ENCODE measurements at places on chromosomes 11 and 22.

- no peak for DNase-seq
- H3K27me3 ChIP-seq, result no peaks in the 10 kb centered on the region
- H3K4me3 ChIP-seq, result no peak overlapping the region
Measured at GRCh38 chr11:130031945-130032344, 29.3 kb upstream of the PRDM10 start.

DNA sequence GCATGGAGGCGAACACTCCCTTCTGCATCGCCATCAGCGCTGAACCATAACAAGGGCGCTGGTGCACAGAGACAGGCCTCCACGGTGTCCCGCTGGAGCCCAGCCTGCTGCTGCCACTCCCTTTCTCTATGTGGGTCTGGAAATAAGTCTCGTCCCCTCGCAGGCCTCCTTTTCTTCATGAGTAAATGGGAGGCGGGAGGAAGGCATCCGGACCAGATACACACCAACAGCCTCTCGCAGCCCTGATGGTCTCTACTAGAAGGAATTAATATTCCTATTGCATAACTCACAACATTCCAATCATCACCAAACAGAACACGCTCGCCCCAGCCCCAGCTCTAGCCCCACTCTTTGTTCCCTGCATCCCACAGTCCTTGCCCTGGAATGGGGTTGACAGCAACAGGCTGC is 14.9 kb downstream of the RASD2 start:
- H3K4me3 ChIP-seq, result no peak overlapping the region
- peaks cover under 1% of the 10 kb centered on the region for H3K27me3 ChIP-seq
- no peak overlapping the region for H3K27ac ChIP-seq
- H3K36me3 ChIP-seq, result no peaks in the 10 kb centered on the region
- H3K4me1 ChIP-seq, result peaks cover 11% of the 10 kb centered on the region
- DNase-seq, result no peak

GRCh38 chr22:30113494-30113893 is 33.2 kb downstream of the HORMAD2 start:
- H3K4me1 ChIP-seq, result no peaks in the 10 kb centered on the region
- H3K27ac ChIP-seq, result no peak overlapping the region
- no peaks in the 10 kb centered on the region for H3K27me3 ChIP-seq

DNA sequence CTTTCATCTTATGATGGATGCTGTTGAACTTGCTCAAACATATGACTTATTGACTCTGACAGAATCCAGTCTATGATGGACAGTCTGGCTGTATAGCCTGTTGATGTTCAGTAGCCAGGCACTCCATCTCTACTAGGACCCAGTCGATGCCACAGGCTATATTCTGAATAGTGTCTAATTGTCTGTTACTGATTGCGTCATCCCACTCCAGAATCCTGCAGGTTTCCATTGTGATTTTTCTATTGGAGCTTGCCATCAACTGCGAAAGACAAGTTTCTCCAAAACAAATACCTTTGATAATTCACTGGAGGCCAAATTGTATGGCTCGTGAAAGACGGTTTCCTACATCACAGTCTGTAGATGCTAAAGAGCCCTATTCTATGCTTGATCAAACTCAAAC is 481.7 kb upstream of the CHORDC1 start:
- no peak overlapping the region for H3K4me3 ChIP-seq
- H3K36me3 ChIP-seq, result no peaks in the 10 kb centered on the region
- DNase-seq, result no peak

DNA sequence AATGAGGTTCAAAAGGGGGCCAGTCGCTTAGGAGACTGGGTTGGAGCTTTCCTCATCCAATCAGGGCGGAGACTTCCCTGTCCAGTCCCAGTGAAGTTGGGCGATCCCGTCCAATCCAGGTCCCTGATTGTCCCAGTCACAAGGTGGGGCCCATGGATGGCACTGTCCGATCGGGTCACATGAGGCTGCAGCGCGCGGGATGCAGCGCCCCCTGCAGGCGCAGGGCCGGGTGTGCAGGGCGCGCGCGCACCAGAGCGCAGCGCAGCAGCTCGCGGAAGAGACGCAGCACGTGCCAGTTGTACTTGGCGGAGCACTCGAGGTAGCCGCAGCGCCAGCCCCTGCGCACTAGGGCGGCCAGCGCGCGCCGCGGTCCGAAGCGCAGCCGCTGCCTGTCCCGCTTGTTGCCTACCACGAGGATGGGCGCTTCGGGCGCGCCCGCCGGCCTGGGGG is 2.3 kb downstream of the RASL10A start:
- H3K36me3 ChIP-seq, result no peaks in the 10 kb centered on the region
- peak; percentile 36 for DNase-seq
- H3K4me3 ChIP-seq, result no peak overlapping the region
- H3K27me3 ChIP-seq, result peaks cover 18% of the 10 kb centered on the region
- H3K27ac ChIP-seq, result no peak overlapping the region

DNA sequence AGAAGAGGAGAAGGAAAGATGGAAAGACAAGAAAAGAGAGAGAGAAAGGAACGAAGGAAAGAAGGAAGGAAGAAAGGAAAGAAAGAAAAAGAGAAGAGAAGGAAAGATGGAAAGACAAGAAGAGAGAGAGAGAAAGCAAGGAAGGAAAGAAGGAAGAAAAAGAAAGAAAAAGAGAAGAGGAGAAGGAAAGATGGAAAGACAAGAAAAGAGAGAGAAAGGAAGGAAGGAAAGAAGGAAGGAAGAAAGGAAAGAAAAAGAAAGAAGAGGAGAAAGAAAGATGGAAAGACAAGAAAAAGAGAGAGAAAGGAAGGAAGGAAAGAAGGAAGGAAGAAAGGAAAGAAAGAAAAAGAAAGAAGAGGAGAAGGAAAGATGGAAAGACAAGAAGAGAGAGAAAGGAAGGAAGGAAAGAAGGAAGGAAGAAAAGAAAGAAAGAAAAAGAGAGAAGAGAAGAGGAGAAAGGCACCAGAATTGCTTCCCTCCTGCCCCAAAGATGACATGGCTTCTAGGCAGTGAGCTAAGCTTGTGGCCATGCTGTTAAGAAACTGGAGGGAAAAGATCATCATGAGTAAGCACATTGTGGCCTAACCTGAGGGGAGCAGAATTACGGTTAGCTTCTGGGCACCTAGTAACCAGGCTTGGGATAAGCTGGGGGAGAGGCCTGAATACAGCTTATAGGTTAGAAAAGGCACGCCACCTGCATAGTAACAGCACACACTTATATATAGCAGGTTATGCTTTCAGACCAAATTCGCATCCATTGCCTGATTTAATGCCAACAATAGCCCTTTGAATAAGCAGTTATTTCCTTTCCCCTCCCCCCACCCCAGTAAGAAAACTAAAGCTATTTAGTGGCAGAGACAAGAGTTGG is 2.3 kb upstream of the ST3GAL4 start:
- peaks cover 21% of the 10 kb centered on the region for H3K4me1 ChIP-seq
- DNase-seq, result no peak
- peak overlapping the region; percentile 3 for H3K27ac ChIP-seq
- H3K27me3 ChIP-seq, result no peaks in the 10 kb centered on the region

DNA sequence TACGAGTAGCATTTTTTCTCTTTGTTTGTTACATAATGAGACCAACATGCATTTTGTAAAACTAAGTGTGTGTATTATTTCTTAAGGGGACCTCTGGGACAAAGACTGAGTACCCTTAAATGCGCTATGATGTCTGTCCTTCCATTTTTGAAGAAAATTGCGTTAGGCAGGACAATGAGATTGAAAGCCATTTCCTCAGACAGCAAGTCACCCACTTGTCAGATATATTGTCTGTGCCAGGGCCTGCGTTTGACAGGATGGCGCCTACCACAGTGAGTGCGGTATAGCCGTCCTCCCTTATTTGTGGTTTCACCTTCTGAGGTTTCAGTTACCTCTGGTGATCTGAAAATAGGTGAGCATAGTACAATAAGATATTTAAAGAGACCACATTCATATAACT is 2.2 kb downstream of the AP2A2 start:
- H3K27ac ChIP-seq, result no peak overlapping the region
- DNase-seq, result peak; percentile 61
- no peaks in the 10 kb centered on the region for H3K27me3 ChIP-seq
- H3K4me1 ChIP-seq, result peaks cover 55% of the 10 kb centered on the region
- no peaks in the 10 kb centered on the region for H3K36me3 ChIP-seq
- no peak overlapping the region for H3K4me3 ChIP-seq

GRCh38 chr11:127943763-127944162 is 643.6 kb downstream of the ETS1 start:
- H3K27ac ChIP-seq, result no peak overlapping the region
- H3K36me3 ChIP-seq, result no peaks in the 10 kb centered on the region
- H3K4me3 ChIP-seq, result no peak overlapping the region
- DNase-seq, result no peak

GRCh38 chr11:18705651-18706281 is 7.2 kb downstream of the TMEM86A start:
- H3K27me3 ChIP-seq, result no peaks in the 10 kb centered on the region
- H3K4me1 ChIP-seq, result peaks cover 10% of the 10 kb centered on the region
- no peaks in the 10 kb centered on the region for H3K36me3 ChIP-seq
- peak overlapping the region; percentile 50 for H3K4me3 ChIP-seq

DNA sequence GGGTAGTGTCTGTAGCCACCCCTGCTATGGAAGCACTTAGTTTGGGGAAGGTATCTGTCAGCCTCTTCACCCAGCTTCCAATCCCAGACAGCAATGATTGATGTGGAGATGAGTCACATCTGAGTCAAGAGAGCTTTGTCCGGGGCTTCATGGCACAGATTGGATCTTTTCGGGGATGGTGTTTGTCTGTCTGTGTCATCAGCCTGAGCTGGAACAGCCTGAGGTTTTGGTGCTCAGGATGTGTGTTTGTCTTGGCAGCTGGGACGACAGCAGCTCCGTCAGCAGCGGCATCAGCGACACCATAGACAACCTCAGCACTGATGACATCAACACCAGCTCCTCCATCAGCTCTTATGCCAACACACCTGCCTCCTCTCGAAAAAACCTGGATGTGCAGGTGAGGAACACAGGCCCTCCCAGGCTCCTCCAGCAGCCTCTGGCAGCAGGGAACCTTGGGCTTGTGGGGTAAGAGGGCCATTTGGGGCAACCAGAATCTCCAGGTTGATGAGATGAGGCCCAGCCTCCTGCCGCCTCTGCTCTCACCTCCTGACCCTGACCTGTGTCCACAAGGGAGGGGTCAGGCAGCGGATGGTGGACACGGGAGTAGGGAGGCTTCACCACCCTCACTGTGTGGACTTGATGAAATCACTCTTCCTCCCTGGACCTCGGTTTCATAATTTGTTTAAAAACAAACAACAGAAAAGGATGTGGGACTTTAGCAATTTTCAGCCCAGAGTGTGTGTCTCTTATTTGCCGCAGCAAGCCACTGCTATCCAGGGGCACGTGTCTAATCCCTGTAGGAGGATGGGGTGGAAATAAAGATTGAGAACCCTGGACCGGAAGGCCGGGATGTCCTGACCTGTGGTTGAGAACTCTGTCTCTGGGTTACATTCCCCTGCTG is 124.3 kb downstream of the DBX1 start:
- DNase-seq, result no peak
- no peaks in the 10 kb centered on the region for H3K4me1 ChIP-seq
- H3K4me3 ChIP-seq, result no peak overlapping the region
- no peaks in the 10 kb centered on the region for H3K27me3 ChIP-seq

- no peaks in the 10 kb centered on the region for H3K4me1 ChIP-seq
- H3K27me3 ChIP-seq, result no peaks in the 10 kb centered on the region
- no peak for DNase-seq
- H3K27ac ChIP-seq, result no peak overlapping the region
- no peak overlapping the region for H3K4me3 ChIP-seq
- H3K36me3 ChIP-seq, result no peaks in the 10 kb centered on the region
Measured at GRCh38 chr11:76885390-76886097, 24.8 kb downstream of the ACER3 start.

DNA sequence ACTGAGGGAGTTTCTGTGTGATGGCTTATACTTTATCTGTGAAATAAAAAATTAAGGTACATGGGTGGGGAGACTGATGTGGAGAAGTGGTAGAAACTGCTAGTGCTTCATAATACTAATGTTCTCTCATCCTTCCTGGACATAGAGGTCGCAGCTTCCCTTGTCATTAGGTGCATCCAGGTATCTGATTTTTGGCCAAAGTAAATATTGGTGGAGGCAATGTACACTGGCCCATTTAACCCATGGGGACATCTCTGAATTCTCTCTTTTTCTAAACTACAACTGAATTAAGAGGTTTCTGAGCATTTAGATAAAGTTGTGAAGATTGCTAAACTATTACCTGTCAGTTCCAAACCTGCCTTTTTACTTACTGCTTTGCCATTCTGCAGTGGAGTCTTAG is 140.9 kb upstream of the CHORDC1 start:
- H3K4me3 ChIP-seq, result no peak overlapping the region
- no peak overlapping the region for H3K27ac ChIP-seq
- H3K4me1 ChIP-seq, result no peaks in the 10 kb centered on the region
- no peak for DNase-seq

- H3K27me3 ChIP-seq, result no peaks in the 10 kb centered on the region
- H3K4me1 ChIP-seq, result no peaks in the 10 kb centered on the region
- H3K4me3 ChIP-seq, result no peak overlapping the region
- H3K36me3 ChIP-seq, result no peaks in the 10 kb centered on the region
- H3K27ac ChIP-seq, result no peak overlapping the region
Measured at GRCh38 chr11:32466279-32466915, 31.1 kb upstream of the WT1 start.

DNA sequence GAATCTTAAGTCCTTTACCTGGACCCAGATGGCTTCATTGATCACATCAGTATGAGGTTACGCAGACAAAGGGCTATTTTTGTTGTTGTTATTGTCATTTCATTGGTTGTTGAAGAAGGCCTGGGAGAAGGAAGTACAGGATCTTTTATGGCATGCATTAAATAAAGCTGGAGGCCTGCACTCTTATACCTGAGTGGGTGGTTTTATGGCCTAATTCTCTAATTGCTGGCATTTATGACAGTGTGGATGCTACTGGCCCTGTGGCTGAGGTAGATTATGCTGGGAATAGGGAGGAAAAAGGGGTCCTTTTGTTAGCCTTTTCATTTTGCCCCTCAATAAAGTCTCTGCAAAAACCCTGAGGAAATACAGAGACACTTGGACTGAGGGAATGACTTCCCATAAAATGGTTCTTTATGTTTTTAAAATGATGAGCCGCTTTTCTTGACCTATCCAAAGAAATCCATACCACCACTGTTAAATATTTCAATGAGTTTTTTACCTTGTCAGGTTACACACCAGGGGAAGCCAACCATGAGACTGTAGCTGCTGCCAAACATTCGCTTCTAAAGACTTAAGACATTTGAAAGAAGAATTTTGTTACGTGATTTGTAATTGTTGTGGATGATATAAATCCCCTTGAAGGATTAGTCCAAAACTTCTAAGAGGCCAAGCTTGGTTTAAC is 6.8 kb downstream of the KMT2A start:
- H3K27me3 ChIP-seq, result no peaks in the 10 kb centered on the region
- no peak for DNase-seq
- peaks cover 81% of the 10 kb centered on the region for H3K4me1 ChIP-seq
- no peak overlapping the region for H3K27ac ChIP-seq
- H3K36me3 ChIP-seq, result no peaks in the 10 kb centered on the region

DNA sequence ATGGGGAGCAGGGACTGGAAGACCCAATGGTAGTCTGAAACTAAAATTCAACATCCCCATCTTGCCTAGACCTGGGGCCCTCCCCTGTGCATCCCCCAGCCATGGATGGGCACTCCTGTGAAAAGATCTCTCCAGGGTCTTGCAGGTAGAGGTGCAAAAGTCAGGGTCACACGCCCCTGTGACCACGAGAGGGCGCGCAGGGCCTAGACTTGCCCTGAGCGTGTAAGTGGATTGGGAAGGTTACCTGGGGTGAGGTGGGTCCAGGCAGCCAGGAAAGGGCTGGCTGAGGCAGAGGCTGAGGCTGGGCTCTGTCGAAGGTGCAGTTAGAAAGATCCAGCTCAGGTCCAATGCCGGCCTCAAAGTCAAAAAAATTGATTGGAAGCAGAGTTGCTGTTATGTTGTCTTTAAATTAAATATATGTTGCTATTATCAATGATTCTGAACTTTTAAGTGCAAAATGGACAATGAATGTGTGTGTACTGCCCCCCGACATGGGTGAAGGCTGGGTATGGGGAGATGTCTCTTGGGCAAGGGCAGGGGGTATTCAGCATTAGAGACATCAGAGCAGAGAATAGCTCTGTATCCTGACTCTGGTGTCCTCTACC is 4.8 kb upstream of the POU2F3 start:
- peak; percentile 8 for DNase-seq
- no peaks in the 10 kb centered on the region for H3K36me3 ChIP-seq
- no peak overlapping the region for H3K27ac ChIP-seq
- H3K27me3 ChIP-seq, result peaks cover 8% of the 10 kb centered on the region

All from CD8-positive, alpha-beta memory T cell (primary cell).